ENCODE measurements at places on chromosomes 13 and 19. TPM values are rescaled to one million over a fixed set of nuclear protein-coding genes. Genes with fewer than 3 reads are reported as not detected.

ERVK3-1 gene
- total RNA-seq: 27.1 TPM

EBI3 gene
- total RNA-seq: 0.58 TPM

DNA sequence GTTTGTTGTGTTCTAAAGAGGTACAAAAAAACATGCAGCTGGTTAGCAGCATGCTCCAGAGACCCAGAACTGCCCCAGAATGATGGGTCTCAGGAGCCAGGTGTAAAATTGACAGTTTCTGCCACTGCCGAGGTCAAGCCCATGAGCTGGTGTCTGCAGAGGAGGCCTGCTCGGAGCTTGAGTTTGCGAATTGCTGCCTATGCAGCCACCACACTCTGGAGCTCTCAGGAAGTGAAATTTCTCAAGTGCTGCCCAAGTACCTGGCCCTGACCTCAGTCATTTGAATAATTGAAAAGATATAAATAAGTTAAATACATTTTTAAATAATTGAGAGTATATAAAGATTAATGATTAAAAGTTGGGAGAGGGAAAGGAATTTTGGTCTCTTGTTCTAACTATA, 66.4 kb downstream of the ZAR1L start:
- H3K36me3 ChIP-seq: no peaks in the 10 kb centered on the region
- no peak overlapping the region for H3K4me3 ChIP-seq
- no peaks in the 10 kb centered on the region for H3K27me3 ChIP-seq

DNA sequence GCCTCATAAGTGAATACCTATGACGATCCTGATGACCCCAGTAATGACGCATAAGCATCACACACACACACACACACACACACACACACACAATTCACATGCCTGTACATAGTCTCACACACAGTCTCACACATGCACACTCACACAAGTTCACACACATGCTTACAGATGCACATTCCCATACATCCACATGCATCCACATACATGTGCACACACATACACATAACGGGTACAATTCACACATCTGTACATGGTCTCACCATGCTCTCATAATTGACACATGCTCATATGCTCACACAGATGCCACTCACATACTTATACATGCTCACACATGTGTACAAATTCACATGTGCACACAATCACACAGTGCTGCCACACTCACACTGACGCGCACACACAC, 105.7 kb upstream of the VSTM2B start:
- H3K4me1 ChIP-seq: no peaks in the 10 kb centered on the region
- H3K27ac ChIP-seq: no peak overlapping the region
- H3K4me3 ChIP-seq: no peak overlapping the region
- H3K27me3 ChIP-seq: no peaks in the 10 kb centered on the region
- DNase-seq: no peak
- H3K36me3 ChIP-seq: no peaks in the 10 kb centered on the region

- DNase-seq: no peak
- H3K27me3 ChIP-seq: no peaks in the 10 kb centered on the region
- no peak overlapping the region for H3K27ac ChIP-seq
These were observed 12.3 kb downstream of the SIN3B start for GRCh38 chr19:16841391-16841926.

GRCh38 chr13:26996965-26997752, 174.5 kb downstream of the USP12 start:
- no peaks in the 10 kb centered on the region for H3K27me3 ChIP-seq
- H3K36me3 ChIP-seq: no peaks in the 10 kb centered on the region
- H3K4me1 ChIP-seq: peaks cover 3% of the 10 kb centered on the region
- H3K4me3 ChIP-seq: no peak overlapping the region
- no peak overlapping the region for H3K27ac ChIP-seq

GRCh38 chr19:19613506-19613905, 5.0 kb downstream of the PBX4 start:
- H3K4me1 ChIP-seq: peaks cover 3% of the 10 kb centered on the region
- no peak overlapping the region for H3K4me3 ChIP-seq
- no peaks in the 10 kb centered on the region for H3K36me3 ChIP-seq
- H3K27ac ChIP-seq: no peak overlapping the region

DNA sequence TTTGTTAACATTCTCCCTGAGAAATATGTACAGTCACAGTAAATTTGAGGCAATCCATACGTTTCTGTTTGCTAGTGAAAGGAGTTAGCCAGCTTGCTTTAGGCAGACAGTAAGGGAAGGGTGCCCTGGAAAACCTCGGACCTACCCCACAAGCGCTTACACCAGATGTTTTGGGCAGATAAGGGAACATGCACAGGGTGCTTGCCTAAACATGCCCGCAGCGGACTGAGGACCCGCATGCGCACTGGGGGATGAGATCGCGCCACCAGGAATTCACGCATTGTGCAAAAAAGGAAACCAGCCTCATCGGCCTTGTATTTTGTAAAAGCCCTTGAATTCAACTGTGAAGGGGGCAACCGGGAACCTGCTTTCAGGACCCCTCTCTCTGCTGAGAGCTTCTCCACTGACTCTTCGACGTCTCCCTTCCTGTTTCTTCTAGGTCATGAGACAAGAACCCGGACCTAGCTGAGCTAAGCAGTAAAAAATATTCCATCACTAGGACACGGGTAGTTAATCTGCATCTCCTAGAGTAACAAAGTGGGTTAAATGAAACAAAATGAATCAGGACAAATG, 1399.2 kb upstream of the ATXN8OS start:
- no peaks in the 10 kb centered on the region for H3K27me3 ChIP-seq
- no peaks in the 10 kb centered on the region for H3K36me3 ChIP-seq
- H3K27ac ChIP-seq: no peak overlapping the region
- no peak for DNase-seq
- H3K4me1 ChIP-seq: no peaks in the 10 kb centered on the region

DNA sequence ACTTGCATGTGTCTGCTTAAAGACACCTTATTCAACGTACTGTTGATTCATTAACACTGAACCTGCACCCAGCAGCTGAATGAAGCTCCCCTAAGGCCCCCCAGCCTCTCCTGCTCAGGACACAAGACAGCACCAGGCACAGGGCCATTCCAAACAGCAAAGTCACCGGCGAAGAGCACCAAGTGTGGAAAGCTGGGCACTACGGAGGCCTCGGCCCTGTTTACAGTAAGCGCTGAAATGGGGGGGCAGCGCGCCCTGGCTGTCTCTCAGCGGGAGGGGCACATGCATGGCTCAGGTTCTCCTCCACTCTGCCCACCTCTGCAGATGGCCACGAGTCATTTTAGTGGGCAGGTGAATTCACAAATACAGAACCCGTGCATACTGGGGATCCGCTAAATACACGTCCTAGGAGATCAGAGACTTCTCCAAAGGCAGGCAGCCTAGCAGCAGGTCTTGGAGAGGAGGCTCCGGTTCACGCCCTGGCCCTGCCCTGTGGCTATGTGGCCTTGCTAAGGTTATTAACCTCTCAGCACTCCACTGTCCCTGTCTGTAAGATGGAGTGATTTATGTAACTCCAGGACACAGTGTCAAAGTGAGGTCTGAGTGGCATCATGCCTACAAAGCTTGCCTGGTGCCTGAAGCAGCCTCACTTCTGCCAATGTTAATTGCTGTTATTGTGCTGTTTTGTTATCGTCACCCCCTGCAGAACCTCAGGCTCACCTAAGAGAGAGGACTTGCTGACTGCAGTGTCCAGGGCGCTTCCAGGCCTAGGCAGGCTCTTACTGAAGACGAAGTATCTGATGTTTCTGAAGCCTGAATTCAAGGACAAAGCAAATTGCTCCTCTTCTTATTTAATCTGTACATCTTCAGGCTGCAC, 207.4 kb upstream of the SOX1 start:
- H3K4me1 ChIP-seq: no peaks in the 10 kb centered on the region
- no peak for DNase-seq
- H3K4me3 ChIP-seq: no peak overlapping the region
- no peaks in the 10 kb centered on the region for H3K36me3 ChIP-seq
- no peak overlapping the region for H3K27ac ChIP-seq
- H3K27me3 ChIP-seq: no peaks in the 10 kb centered on the region

DNA sequence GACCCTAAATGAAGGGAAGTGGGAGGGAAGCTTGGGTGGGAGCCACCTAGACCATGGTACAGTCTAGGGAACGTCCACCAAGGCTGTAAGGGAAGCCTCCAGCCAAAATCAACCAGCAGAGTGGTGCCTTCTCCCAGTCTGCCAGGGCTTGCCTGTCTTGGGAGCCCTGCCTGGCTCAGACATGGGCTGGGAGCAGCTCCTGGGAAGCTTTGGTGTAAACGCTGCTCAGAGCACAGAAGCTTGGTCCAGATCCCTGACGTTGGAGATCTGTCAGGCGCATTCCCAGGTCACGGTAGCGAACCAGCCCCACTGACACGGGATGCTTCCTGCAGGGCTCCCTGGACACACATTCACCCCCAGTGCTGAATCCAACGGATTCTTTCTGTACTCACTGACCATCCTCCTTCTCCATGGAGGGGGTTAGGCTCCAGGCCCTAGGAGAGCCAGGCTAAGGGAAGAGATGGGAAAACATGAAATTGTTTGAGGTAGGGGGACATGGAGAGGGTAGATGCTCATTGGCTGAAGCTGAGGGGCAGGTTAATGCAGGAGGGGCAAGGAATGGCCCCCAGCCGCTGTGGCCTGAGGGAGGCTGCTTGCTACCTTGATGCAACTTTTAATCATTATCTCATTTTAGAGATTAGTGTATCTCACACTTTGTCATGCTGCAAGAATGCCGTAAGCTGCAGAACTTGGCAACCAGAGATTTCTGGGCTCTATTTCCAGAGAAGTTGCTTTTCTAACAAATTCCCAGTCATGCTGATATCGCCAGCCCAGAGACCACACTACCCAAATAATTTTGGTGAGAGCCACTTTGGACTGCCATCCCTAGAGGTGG, 195.8 kb downstream of the UQCRFS1 start:
- H3K36me3 ChIP-seq: no peaks in the 10 kb centered on the region
- H3K4me3 ChIP-seq: no peak overlapping the region
- no peaks in the 10 kb centered on the region for H3K27me3 ChIP-seq
- no peak for DNase-seq
- no peaks in the 10 kb centered on the region for H3K4me1 ChIP-seq

DNA sequence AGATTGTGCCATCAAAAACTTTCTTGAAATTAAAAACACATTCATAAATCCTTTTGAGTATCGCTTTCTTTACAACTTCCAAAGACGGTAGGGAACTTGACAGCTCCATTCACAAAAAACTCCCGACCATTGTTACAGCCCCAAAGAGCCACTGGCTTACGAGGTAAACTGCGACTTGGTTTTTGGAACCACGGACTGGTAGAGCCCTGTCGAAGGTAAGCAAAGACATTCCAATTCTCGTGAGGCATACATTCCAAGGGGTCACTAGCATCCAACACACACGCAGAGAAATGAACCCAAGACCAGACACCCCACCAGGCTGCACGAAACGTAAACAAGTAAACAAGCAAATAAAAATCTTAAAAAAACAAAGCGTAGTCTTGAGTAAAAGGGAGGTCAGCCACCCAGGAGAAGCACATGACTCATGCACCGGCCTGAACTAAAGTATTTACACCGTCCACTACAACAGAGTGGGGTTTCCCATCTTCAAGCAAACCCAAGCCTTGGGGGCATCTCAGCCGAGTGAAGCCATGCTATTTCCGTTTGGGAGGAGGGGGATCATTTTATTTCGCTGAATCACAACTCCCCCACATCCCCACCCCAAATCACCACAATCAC, 1.4 kb downstream of the BRD4 start:
- H3K4me3 ChIP-seq: peak overlapping the region; percentile 68
- no peak for DNase-seq
- no peaks in the 10 kb centered on the region for H3K36me3 ChIP-seq
- H3K27me3 ChIP-seq: no peaks in the 10 kb centered on the region

DNA sequence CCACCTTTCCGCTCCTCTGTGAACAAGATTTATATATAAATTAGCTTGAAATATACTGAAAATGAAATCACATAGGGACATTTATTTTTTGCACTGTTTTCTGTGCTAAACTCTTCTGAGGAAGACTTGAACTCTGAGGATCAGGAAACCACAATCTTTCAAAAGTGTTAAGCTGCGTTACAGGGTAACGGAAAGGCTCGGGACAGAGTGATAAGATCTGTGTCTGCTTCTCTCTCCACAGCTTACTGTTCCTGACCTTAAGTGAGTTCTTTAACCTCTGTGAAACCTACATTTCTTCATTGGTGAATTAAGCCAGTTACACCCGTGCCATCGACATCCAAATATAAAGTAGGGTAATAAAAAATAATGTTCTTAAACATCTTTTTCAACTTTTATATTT, 38.9 kb downstream of the DACH1 start:
- H3K36me3 ChIP-seq: no peaks in the 10 kb centered on the region
- H3K27ac ChIP-seq: no peak overlapping the region
- H3K4me3 ChIP-seq: no peak overlapping the region
- no peaks in the 10 kb centered on the region for H3K27me3 ChIP-seq
- no peak for DNase-seq

DNA sequence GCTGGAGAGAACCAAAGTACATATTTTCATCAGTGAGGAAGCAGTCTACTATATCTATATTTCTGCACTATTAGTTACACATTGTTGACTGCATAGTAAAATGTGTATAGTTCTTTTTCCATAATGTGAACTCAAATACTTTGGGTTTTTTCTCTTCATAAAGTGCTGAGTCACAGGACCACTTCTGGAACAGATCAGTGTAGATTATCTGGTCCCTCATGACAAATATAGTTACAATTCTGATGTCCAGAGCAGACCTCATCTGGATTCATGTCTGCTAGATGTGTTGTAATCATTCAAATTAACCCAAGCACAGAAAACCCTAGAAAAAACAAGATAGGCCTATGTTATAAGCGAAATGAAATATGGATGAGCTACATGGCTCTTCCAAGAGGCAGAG, 171.4 kb downstream of the SUCLA2 start:
- no peak for DNase-seq
- H3K27ac ChIP-seq: no peak overlapping the region
- H3K4me3 ChIP-seq: no peak overlapping the region
- H3K36me3 ChIP-seq: no peaks in the 10 kb centered on the region

- no peaks in the 10 kb centered on the region for H3K27me3 ChIP-seq
- H3K4me3 ChIP-seq: peak overlapping the region; percentile 61
- peak; percentile 43 for DNase-seq
- H3K27ac ChIP-seq: peak overlapping the region; percentile 63
- peaks cover 15% of the 10 kb centered on the region for H3K4me1 ChIP-seq
These were observed 957 bp downstream of the NUMBL start for GRCh38 chr19:40689339-40690049.

DNA sequence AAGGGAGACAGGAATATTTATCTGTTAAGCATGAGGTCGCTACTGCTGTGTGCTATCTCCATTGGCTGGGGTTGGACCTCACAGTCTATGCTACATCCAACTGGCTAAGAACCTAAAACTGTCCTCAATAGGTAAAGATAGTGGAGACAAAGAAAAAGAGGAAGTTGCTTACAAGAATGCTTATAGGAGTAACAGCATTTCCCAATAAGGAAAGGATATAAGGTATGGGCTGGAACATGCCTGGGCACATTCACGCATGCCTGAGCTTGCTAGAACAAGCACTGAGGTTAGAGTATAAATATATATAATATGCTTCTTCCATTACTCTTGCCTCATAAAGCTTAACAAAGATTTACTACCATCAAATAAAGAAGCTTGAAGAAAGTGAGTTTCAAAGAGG, 47.9 kb upstream of the CEACAM21 start:
- no peaks in the 10 kb centered on the region for H3K36me3 ChIP-seq
- no peaks in the 10 kb centered on the region for H3K27me3 ChIP-seq
- H3K27ac ChIP-seq: no peak overlapping the region
- H3K4me1 ChIP-seq: no peaks in the 10 kb centered on the region
- no peak for DNase-seq
